CD4-positive, alpha-beta T cell treated with Interleukin-15 for 4 hours (primary cell): ENCODE measurements at places on chromosomes 12 and 14.
A peak's percentile ranks its signal among the peaks of the same experiment; 100 is the strongest.

GRCh38 chr14:64800000-64800399 lies 79.7 kb downstream of the SPTB start:
- DNase-seq, result peak; percentile 1

DNA sequence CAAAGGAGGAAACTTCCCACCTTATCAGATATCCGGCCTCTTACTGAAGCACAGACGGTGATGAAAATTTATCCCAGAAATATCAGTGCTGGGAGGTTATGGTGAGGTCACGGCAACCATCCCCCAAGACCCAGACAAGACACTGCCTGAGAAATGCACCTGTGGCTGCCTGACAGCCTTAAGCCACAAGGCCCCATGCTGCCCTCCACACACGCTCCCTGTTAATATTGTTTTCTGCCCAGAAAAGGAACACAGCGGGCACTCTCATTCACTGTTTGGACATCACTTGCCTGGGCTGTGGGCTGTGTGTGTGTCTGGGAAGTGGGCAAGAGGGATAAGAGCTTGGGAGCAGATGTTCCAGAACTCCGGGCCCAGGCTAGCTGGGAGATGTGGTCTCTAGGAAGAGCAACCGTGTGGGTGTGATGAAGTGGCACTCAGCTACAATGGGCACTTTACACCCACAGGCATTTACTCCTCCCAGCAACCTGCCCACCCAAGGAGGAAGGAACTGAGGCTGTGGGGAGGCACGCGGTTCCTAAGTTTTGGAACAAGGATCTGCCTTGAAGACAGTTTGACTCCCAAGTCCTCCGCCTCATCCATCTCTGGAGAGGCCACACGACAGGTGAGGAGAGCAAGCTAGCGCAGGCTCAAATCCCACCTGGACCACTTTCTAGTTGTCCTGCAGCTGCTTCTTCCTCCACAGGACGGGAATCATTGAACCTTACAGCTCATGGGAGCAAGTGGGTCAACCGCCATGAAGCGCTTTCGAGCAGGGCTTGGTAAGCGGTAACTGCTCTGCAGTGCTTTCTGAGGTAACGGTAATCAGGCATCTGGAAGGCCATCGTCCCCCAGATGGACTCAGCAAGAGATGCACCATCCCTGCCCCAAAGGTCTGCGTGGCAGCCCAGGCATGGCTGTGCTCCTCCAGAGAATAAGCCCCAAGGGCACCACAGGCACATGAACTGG lies 91.4 kb downstream of the CHGA start:
- no peak for DNase-seq

- no peak for DNase-seq
Measured at GRCh38 chr12:72098622-72099021, 160.0 kb downstream of the TPH2 start.

DNA sequence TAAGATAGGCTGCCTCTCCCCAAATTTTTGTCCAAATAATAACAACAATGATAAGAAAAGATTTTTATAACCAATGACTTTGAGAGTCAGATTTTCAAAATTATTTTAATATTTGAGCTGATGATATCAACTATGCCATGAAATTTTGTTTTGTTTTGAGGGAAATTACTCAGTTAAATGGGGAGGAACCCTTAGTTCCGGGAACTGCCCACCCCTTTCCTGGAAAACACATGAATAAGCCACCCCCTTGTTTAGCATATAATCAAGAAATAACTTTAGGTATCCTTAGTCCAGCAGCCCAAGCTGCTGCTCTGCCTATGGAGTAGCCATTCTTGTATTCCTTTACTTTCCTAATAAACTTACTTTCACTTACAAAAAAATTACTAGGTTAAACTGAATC lies 61.4 kb downstream of the HMGA2 start:
- DNase-seq, result no peak

GRCh38 chr12:60201891-60202290 lies 606.1 kb downstream of the SLC16A7 start:
- no peak for DNase-seq

- no peak for DNase-seq
Measured at GRCh38 chr12:132514216-132514820, 24.4 kb downstream of the FBRSL1 start.

GRCh38 chr14:57864659-57865058 lies 1.2 kb downstream of the SLC35F4 start:
- DNase-seq, result no peak

DNA sequence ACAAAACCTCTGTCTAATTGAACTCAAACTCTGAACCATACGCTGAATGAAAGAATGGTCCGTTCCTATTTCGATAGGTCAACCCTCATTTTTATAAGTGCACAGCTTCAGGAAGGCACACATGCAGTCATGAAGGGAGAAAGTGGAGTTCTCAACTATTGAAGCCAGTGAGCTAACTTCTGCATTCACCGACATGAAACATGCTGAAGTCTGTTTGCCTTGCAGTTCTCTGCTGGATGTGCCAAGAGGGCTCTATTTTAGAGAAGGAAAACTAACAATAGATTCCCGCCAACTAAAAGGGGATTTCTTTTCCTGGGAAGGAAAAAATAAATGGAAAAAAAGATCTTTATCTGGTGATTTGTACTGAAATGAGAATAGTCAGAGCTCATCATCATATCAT lies 191.0 kb upstream of the PLEKHG7 start:
- DNase-seq, result no peak
